ENCODE measurements at places on chromosomes 1 and 21.

GRCh38 chr1:187096689-187097088 is 267.9 kb downstream of the PLA2G4A start:
- DNase-seq, result no peak

DNA sequence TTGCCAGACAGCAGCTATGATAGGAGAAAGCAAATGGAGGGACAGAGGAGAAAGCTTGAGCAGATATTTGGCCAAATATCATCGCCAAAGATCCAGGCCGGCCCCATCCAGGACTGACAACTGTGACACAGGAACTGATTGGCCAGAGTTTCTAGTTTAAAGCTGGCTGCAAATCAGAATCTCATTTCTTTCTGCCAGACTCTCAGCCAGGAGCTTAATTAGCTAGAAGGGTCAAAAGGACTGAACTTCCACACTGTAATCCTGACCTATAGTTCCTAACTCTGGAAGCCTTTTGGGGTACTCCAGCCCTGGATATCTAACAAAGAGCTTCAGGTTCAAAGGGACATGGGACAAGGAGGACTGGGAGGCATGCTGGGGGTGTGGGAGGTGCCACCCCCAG is 106.7 kb upstream of the GNG12 start:
- no peak for DNase-seq

GRCh38 chr1:50471967-50472366 is 48.7 kb upstream of the DMRTA2 start:
- DNase-seq, result no peak

DNA sequence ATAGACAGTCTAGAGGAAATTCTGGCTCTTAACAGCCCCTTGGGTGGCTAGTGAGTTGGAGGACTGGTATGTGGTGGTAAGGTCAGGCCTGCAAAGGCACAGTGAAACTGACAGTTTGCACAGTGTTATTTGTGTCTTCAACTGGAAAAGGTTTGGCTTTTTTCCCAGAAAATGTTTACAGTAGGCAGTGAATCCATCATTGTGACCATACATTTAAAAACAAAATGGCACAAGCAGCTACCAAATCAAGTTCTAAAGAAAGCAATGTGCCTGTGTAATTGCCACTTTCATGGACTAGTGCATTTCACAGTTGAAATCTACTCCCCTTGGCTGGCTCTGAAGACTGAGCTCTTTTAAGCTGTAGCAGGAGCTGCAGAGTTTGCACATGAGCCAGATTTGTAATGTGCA is 24.8 kb downstream of the ATPAF1 start:
- DNase-seq, result peak; percentile 36

DNA sequence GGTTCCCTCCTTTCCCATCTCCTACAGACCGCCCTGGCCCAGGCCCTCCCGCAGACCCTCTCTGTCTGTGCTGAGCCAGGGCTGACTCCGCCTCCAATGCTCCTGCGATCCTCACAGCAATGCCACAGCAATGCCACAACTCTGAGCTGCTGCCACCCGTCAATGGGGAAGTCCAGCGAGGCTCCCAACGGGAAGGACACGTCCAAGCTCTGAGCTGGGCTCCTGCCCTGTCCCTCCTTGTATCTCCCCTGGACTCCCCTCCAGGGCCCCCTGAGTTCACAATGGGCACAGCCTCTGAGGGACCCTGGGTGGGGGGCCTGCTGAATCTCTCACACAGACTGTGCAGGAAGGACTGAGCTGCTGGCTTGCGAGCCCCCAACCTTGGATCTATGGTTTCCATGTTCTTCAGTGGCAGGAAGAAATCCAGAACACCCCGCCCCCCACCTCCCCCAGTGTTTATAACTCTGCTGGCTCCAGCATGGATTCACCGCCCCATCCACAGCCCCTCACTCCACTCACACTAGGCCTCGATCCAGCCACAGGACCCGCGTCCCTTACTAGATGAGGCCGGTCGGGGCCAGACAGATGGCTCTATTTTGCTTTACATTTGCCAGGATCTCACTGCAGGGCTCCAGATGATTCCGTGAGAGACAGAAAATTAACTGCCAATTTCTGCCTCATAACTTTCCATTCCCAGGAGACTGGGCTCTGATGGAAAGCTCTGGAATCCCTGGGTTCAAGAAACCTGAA is 338.0 kb downstream of the MATN1 start:
- DNase-seq, result no peak

GRCh38 chr1:245332513-245332912 is 177.7 kb downstream of the KIF26B start:
- DNase-seq, result no peak

DNA sequence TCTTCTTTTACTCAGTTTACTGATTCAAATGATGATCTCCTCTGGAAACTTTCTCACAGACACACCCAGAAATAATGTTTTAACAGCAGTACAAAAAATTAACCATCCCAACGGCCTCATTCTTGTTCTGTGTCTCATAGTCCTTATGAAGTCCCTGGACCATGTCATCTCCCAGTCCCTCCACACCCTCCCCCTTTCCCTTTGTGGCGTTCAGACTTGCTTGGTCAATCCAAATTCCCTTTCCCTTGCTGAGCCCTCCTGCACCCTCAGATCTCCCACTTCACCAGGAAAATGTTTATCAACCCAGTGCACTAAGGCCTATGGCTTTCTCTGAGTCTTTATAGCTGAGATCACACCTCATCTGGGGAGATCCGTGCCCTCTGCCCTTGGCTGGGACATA is 85.9 kb downstream of the CENPF start:
- DNase-seq, result no peak

- DNase-seq, result no peak
These were observed 687 bp upstream of the RASSF5 start for GRCh38 chr1:206506405-206507283.

- no peak for DNase-seq
These were observed 38.2 kb downstream of the RABGAP1L start for GRCh38 chr1:174197547-174197946.
